NCI-H2081 treated with DMSO at 0.1 percent for 48 hours (cell line): ENCODE measurements at places on chromosomes 1 and 21.

- DNase-seq, result no peak
These were observed 175.4 kb upstream of the GORAB start for GRCh38 chr1:170356585-170356984.

GRCh38 chr1:88961647-88962275, 30.7 kb downstream of the KYAT3 start:
- DNase-seq, result no peak

DNA sequence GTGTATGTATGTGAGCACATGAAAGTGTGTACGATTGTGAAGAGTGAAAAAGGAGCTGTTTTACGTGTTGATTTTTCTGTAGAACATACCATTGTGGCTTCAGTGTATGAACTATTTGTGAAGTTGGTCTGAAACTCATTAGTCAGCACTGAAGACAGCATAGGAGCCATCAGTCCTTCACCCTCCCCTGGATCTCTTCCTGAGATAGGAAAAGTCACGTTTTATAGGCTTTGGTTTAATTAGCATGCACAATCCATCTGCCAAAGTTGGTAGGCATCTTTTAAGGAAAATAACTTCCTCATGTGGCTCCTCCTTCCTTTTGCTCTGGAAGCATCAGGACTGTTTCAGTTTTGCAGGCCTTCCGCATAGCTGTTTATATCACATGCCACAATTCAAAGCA, 1.4 kb upstream of the RABIF start:
- DNase-seq, result no peak

DNA sequence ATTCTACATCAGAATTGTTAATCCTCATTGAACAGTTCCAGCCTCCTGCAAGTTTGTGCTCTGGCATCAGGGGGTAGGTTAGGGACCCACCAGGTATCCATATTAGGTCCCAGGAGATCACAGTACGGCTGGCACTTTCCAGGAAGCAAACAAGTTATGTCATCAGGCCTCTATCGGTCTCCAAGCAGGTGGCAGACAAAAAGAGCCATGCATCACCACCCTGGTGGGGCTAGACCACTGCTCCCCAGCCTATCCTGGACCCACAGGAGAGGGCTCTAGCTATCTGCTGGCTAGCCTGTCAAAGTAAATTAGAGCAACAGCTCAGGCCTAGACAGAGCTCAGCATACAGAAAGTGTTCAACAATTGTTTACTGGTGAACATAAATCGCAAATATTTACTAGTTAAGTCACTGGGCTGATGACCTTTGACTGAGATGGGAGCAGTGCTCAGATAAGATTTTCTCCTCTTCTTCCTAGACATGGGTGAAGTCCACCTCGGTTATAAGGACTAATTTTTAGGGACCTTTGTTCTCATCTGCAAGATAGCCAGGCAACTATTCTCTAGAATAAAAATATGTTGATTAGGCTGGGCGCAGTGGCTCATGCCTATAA, 6.4 kb downstream of the NUAK2 start:
- no peak for DNase-seq

DNA sequence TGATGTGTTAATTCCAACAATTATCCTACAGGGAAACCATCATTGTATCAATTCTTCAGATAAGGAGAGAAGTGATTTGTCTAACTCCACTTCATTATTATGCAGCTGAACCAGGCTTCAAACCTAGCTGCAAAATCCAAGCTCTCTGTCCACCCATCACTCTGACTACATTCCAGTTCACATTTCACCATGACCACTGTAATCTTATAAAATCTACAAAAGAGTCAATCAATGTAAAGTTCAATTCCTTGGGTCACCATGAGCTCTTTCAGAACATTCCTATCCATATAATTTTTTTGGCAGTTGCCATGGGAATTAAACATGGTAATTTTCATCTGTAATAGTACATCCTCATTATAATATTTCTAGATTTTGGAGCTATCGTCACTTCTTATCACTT, 100.9 kb downstream of the PLPPR5 start:
- no peak for DNase-seq

GRCh38 chr1:209854196-209854595, 26.4 kb downstream of the UTP25 start:
- no peak for DNase-seq

- DNase-seq, result no peak
These were observed 155.4 kb downstream of the CLEC20A start for GRCh38 chr1:178341261-178341956.

- no peak for DNase-seq
These were observed 49.8 kb upstream of the MTF2 start for GRCh38 chr1:93029317-93029716.

DNA sequence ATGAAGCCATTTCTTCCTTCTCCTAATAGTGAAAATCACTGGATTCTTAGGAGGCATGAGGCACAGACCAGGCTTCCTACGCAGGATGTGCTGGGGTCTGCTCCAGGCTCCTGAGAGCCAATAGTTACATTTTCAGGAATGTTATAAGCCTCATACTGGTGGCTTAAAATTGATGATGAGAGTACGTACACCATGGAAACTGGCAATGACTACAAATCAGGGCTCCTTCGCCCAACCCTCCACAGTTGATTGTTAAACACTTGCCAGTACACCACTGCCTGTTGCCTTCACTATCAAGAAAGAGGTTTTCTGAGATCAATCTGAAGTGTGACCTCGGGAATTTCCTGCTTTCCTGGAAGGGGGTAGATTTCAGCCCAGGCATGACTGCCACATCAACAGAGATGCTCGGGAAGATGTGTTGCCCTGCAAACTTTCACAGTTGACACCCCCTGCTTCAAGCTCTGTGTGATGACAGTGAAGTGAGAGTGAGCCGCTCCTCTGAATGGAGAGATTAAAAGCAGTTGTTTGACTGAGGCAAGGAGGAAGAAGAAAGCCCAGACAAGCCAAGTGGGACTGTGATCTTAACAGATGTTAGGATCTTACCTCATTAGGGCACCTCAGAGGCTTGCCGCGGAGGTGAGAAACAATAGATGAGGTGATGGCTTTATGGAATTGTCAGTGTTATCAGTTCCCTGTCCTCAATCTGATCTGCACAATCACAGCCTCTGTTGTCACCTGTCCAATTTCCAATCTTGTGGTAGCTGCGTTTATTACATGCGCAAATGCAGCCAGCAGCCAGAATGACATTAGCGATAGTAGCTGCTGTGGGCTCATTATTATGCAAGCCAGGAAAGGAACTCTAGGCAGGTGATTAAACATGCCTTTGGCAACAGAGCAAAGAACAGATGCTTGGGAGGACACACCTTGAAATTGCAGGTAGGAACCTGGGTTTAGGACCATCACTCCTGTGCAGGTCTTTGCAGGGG, 277.3 kb downstream of the KAZN start:
- peak; percentile 51 for DNase-seq

DNA sequence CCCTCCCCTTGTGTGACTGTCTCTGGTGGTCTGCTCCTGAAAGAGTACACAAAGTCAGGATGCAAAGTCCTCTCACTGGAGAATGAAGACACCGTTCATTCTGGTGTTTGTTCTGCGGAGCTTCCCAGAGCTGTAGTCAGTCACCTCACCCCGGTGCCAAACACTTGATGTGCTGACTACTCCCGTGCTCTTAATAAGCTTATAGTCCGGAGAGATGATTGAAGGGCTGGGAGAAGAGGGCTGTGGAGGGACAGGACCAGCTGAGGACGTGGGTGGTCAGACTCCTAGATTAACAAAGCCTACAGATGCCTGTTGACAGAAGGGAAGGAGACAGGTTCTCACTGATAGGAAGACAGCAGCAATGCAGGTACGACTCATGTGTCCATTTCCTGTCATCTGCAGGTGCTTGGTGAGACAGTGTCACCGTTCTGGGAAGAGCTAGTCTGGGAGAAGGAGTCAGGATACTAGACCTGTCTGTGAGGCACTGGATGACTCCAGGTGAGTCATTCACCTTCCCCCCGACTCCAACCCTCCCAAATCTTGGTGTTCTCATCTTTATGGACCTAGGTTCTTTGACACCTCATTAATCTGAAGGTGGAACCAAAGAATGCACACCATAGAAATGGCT, 40.4 kb upstream of the LRRN2 start:
- no peak for DNase-seq

DNA sequence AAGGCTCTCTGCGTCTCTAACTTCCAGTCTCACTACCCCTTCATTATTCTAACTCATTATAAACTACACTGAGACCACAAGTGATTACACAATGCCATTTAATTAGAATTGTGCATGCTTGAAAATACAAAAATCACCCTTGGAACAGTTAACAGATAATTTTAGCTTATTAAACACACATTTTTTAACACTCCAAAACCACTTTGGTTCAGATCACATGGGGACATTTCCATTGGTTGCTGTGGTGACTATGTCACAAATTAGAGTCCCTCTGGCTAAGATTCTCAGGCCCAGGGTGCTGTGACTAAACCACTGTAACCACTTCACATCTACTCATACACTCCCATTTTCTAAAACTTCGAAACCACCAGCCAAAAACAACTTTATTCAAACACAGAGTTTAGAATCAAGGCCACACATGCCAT, 43.0 kb downstream of the JAK1 start:
- no peak for DNase-seq

DNA sequence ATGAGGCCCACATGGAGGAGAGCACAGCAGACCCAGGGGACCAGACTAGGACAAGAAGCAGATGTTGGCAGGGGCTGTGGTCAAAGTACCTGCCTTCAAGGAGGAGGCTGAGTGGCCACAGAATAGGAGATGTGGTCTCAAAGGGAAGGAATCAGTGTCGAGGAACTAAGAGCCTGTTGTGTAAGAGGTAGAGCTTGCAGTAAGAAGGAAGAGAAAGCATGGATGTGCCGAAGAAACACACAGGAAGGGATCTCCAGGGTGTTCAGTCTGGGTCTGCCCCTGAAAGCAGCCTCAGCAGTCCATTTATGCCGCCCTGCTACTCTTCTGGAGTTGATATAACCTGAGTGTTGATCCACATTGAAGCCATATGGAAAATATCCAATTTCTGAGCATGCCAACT, 83.9 kb downstream of the NID1 start:
- DNase-seq, result no peak

- no peak for DNase-seq
These were observed 161.6 kb upstream of the PTBP2 start for GRCh38 chr1:96559707-96560596.

DNA sequence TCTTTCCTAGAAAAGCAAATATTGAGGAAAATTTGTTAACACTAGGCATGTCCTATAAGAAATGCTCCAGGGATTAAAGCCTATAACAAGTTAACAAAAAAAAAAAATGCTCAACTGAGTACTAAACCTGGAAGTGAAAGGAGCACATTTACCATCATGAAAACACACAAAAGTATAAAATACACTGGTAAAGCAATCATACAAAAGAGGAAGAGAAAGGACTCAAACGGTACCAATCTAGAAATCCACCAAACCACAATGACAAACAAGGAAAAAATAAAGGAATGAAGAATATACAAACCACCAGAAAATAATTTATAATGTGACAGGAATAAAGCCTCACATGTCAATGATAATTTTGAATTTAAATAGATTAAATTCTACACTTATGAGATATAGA, 21.2 kb downstream of the CD1E start:
- no peak for DNase-seq

DNA sequence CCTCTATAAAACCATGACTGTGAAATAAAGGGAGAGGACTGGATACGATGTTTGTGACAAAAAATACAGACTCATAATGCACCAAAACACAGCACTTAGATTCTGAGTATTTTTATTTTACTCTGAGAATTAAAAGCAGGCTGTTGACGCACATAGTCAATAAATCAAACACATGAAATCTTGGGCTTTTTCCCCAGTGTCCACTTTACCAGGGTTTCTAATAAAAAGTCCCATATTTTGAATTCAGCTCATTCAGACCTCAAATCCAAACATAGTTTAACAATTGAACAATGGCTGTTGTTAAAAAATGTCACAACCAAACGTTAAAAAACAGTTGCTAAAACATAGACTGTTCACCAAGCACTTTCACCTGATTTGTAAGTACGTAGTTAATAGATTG, 553.4 kb downstream of the LTN1 start:
- no peak for DNase-seq

- DNase-seq, result no peak
These were observed 5.2 kb downstream of the SLC2A1 start for GRCh38 chr1:42953182-42954180.

DNA sequence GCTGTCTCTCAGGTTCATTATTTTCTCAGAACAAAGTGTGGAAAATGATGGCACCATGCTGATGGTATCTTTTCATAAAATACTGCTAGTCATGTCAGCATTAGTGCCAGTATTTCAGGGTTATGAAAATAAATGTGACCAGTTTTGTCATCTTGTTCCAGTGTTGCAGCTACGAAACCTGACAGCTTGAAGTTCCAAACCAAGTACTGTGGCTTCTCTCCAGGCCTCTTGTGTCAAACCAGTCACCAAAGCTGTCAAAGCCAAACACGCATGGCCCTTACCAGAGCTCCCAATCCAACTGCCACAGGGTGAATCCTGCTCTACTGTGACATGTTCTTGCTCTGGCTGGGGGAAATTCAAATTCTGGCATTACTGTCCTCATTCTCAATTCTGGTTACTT, 20.7 kb upstream of the EXO1 start:
- DNase-seq, result no peak

GRCh38 chr21:15967661-15968060, 237.9 kb downstream of the USP25 start:
- no peak for DNase-seq

GRCh38 chr1:235199441-235199840, 38.4 kb upstream of the RBM34 start:
- no peak for DNase-seq

- no peak for DNase-seq
These were observed 28.5 kb downstream of the CNIH3 start for GRCh38 chr1:224644553-224645154.
